ENCODE measurements at places on chromosomes 6 and 20. TPM values are rescaled to one million over a fixed set of nuclear protein-coding genes. Genes with fewer than 3 reads are reported as not detected.

Gene GRM4
- total RNA-seq = 0.05 TPM

GRCh38 chr6:128632131-128632530 lies 111.7 kb upstream of the PTPRK start:
- DNase-seq = no peak

Gene CCND3
- 573 TPM for total RNA-seq

DNA sequence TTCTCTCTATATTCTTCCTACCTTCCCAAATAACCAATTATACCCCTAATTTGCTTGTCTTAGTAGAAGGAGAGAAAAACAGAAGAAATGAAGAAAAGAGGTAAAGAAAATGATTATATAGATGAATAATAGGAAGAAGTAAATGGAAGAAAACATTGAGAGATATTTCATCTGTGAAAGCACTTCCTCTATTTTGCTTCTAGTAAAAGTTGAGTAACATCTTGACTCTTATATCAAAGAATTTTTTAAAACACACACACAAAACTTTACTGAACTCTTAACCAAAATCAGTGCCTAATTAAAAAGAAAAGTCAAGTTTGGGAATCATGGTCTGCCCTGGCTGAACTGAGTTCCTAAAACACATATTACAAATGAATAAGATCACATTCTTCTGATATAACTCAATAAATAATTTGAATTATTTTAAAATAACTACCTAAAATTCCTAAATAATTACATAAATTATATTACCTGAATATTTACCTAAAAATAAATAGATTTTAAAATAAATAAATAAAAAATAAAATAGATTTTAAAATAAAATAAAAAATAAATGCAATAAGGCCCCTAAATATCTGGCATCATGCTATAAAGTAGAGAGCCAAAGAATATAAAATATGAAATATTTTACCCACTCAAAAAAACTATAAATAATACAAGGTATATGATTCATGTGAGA lies 8.8 kb downstream of the SLC17A2 start:
- no peak for DNase-seq

Gene CASS4
- total RNA-seq = 8.6 TPM

- no peak for DNase-seq
These were observed 373.2 kb upstream of the MMS22L start for GRCh38 chr6:97656236-97656635.

- no peak for DNase-seq
These were observed 594 bp downstream of the ARFGEF3 start for GRCh38 chr6:138162111-138162954.

GRCh38 chr6:150245148-150245935 lies 102.5 kb downstream of the PPP1R14C start:
- DNase-seq = no peak

- DNase-seq = no peak
These were observed 45.8 kb upstream of the JARID2 start for GRCh38 chr6:15200087-15200486.

- DNase-seq = no peak
These were observed 732.1 kb downstream of the EPHA7 start for GRCh38 chr6:92687278-92687677.

DNA sequence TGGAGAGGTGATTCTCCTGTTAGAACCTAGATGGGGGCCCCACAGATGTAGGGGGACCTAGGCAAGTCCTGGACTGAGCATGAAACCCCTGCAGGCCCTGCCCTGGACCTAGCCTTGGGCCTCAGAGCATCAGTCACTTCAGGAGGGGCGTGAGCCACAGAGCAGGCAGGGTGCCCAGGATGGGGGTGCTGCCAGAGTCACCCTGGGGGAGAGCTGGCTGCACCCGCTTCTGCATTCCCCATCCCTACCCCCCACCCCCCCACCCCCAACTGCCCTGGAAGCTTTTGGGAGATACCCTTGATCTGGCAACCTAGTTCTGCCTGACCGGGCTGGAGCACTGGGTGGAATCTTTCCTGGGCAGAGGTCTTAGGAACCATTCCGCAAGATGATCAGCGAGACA lies 125.6 kb downstream of the GRM4 start:
- DNase-seq = no peak

DNA sequence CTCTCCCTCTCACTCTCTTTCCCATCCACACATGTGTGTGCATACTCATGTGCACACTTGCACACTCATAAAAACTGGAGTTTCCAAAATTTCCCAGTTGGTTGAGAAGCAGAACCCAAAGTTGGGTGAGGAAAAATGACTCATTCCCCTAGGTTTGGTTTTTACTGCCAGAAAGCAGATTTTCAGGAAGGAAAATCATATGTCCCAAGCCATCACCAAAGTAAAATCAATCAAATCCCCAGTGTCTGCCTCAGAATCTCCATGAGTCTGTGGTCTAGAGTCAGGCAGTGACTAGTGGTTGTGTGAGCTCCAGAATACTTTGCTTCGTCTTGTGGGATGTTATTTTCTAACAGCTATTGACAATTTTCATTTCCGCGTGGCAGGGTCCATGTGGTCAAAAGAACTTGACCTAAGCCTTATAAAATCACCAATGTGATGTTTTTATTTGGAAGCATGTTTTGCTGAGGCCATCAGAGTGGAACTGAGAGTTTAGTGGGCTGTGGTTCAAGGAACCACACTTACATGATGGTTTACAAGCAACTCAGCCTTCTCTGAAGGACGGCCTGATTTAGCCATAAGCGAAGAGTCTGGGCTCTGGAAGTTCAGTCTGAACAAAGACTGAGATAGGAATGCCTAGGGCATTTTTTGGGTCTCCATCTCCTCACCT lies 81.9 kb upstream of the CCN6 start:
- no peak for DNase-seq

GRCh38 chr6:125637207-125637606 lies 112.2 kb upstream of the HEY2 start:
- DNase-seq = no peak

Gene CDH22
- total RNA-seq = not detected

DNA sequence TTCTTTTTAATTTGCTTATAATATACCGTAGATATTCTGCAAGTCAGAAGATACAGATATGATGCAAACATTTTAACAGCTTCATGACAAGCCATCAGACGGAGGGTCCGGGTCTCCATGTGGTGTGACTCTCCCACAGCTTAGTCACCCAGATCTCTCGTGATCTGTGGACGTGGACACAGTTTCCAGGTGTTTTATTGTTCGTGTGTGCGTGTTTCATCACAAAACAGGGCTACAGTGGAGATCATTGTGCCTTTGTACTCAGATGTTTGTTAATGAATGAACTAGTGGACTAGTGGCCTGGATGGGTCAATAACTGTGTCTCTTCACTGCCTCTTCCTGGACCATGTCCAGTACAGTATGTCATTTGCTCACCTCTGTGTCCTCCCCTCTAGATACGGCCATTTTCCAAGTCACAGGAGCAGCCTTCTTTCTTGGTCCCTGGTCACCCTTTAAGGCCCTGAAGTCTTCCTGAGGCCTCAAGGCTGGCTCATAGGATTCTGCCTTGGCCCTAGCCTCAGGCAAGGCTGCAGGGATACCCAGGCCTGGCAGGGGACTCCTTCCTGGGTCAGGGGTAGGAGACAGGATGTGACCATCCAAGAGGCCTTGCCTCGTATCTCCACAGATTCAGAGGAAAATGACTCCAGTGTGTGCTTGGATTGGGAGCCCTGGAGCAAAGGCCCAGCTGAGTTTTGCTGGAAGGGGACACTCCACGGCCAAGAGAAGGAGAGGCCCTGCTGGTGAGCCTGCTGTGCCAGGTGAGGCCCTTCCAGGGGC lies 4.6 kb downstream of the ADIG start:
- no peak for DNase-seq

All from activated CD4-positive, alpha-beta memory T cell treated with anti-CD3 and anti-CD28 coated beads for 36 hours (primary cell).